ENCODE measurements at places on chromosomes 13 and 19.

DNA sequence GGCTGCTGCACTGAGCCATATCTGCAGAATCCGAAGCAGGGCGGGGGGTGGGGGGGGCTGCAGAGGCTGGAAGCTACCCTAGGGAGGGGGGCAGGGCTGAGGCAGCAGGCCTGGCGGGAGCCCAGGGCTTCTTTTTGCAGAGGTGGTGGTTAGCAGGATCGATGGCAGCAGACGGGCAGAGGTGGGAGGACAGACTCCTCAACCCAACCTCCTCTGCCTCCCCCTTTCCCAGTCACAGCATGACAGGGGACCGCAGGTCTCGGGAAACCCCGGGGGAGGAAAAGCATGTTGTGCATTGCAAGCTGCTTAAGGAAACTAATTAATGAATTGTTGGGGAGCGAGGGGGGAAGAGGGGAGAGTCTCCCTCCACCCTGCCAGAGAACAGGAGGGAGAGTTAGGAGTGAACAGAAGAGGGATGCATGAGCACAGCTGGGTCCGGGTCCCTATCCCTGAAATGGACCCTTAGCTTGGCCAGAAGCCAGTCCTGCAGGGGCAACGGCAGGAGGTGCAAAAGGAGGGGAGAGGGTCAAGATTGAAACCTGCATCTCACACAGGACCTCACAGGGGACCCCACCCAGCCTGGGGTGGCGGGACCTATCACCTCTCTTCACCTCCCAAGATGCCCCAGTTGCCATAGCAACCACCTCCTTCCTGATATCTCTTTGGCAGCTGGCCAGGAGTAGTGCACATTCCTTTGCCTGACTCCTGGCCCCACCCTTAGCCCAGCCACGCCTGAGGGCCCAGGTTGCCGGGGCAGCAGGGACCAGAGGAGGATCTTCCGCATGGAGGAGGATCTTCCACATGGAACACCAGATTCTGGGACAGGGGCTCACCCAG, 1.8 kb downstream of the FXYD7 start:
- DNase-seq: no peak

DNA sequence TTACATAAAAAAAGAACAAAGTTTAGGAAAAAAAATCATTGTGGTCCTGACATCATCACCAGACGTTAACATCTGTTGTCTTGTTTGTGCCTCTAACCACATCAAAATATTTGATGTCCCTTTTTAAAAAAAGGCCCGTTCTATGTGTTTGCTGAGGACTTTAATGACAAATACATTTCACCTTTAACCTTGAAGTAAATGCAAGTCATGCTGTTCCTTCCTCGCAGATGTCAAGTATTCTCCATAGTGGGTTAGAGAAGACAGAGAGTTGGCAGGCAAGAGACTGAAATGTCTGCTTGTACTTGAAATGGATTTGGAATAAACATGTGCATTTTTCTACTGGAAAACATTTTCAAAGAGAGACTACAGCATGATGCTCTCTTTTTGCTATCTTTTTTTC, 134.9 kb downstream of the FGF9 start:
- no peak for DNase-seq

DNA sequence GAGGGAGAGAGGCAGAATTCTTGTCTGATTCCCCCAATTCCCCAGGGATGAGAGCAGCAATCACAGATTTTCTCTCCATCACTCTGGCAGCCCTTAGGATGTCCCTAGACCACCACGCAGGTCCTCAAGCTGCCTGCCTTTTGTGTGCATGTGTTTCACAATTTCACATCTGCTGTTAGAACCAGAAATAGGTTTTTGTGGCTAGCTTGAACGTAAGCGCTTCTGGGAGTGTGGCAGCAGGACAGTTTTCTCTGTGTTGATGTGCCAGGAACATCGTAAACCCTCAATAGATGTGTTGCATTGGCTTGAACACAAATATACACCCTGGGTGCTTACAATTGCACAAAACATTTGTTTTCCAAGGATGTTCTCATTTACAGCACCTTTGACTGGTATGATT, 78.8 kb upstream of the TMTC4 start:
- no peak for DNase-seq

- DNase-seq: no peak
Measured at GRCh38 chr19:5330307-5330720, 10.3 kb downstream of the PTPRS start.

DNA sequence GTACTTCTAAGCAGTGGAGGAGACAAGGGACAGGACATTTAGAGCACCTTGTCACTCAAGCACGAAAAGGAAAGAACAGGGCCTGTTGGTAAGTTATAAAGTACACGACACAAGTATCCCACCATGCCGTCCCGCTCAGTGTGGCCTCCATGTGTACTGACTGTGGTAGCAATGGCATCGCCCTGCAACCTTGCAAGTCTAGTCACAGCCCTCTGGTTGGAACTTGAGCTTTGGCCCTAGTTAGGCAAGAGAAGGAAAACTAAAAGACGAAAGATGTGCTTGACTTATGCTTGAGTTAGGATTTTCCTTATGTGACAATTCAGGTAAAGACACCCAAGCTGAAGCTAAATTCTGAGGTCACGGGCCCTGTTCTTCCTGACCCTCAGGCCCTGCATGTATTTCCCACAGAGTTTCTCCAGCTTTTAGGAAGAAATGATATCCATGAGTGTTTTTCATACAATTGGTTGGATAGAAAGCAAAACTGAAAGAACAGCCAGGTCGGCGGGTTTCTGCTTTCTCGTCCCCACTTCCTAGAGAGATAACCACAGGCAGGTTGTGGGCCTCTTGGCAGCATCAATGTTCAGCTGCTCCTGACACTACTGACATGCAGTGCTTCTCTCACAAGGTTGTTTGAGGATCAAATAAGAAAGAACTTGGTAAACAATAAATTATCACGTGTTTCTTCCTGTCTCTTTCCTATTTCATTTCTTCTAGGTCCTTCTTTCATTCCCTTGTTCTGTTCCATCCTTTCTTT, 216.2 kb downstream of the IRS2 start:
- no peak for DNase-seq

- no peak for DNase-seq
Measured at GRCh38 chr19:7850000-7850813, 20.2 kb downstream of the EVI5L start.

GRCh38 chr13:42312817-42313431, 41.0 kb downstream of the AKAP11 start:
- DNase-seq: no peak

GRCh38 chr13:39784347-39784746, 128.9 kb downstream of the COG6 start:
- no peak for DNase-seq

Data from NCI-H1436 treated with DMSO at 0.1 percent for 48 hours (cell line).